Fibroblast of skin of right biceps (primary cell): ENCODE measurements at places on chromosomes 13 and 19.

- DNase-seq, result peak; percentile 19
These were observed 63.1 kb downstream of the DLEU7 start for GRCh38 chr13:50780201-50781015.

DNA sequence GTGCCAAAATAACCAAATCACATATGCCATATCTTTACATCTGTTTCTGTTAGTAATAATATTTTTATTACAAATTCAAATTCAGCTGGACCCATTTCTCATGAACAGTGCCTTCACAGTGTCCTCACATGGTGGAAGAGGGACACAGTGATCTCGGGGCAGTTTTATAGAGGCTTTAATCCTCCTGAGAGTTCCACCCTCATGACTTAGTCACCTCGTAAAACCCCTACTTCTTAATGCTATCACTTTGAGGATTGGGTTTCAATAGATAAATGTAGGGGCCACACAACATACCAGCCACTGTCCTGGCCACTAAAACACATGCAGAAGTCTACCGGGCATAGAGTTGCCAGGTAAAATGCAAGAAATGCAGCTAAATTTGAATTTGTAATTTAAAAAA, 201.5 kb downstream of the MYO16 start:
- no peak for DNase-seq

GRCh38 chr19:459724-460511, 915 bp downstream of the SHC2 start:
- no peak for DNase-seq

GRCh38 chr13:24741791-24742190, 22.2 kb upstream of the RNF17 start:
- no peak for DNase-seq

DNA sequence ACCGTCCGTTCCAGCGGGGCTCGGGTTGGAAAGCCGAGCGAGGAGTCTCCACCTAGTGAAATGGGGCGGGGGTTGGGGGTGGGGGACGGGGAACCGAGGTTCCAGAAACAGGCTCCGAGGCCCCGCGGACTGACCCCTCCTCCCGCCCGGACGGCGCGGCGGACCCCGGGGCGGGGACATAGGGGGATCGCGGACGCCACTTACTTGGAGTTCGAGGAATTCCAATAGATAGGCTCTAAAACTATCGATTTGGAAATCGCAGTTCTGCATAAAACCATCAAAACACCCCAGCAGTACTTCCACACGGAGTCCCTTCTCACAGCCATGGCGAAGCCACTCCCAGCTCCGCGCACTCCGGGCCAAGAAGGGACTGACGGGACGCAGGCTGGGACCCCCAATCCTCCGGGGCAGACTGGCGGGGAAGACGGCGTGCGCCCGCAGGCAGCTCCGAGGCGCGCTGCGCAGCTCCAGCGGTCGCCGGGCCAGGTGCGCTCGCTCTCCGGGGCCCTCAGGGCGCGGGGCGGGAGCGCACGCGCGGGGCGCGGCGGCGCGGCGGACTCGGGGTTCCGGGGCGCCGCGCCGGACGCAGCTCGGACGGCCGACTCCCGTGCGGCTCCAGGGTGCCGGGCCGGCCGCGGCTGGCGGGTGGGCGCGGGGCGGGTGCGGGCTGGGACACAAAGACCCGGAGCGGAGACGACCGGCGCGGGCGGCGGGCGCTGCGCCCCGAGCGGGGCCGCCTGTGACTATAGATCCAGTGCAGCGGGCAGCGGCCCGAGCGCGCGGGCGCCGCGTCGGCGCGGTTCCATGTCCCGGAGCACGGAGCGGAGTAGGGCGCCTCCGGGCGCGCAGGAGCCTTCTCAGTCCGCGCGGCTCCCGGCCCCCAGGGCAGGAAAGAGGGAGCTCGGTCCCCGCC, 567 bp downstream of the EFNB2 start:
- DNase-seq, result no peak

- DNase-seq, result no peak
These were observed 253.6 kb downstream of the MTUS2 start for GRCh38 chr13:29073755-29074154.

- DNase-seq, result no peak
These were observed 22.8 kb upstream of the ZBTB7A start for GRCh38 chr19:4089400-4089908.

DNA sequence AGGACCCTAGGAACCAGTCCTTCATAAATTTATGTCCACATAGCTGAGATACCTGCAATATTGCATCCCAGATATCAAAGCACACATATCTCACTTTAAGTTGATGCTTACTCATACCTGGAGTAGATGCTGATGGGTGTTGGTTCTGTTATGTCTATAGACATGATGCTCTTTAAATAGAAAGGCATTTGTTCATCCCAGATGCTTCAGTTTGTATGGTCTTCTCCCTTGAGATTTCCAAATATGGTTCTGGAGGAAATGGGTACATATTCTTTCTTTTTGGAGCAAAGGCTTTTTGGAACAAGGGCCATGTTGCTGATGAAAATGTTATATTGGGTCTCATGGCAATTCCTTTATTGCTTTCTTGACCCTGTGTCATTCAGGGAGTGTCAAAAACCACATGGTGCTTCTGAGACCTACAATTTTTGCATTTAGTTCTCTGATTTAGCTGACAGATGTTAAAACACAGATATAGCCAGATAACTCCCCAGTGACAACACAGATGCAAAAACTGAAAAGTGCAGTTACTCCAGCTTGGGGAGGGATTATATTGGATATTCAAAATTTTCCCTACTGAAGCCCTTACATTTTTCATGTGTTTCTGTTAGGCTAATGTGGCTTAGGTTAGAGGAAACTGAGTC, 211.4 kb downstream of the KCNRG start:
- DNase-seq, result no peak

DNA sequence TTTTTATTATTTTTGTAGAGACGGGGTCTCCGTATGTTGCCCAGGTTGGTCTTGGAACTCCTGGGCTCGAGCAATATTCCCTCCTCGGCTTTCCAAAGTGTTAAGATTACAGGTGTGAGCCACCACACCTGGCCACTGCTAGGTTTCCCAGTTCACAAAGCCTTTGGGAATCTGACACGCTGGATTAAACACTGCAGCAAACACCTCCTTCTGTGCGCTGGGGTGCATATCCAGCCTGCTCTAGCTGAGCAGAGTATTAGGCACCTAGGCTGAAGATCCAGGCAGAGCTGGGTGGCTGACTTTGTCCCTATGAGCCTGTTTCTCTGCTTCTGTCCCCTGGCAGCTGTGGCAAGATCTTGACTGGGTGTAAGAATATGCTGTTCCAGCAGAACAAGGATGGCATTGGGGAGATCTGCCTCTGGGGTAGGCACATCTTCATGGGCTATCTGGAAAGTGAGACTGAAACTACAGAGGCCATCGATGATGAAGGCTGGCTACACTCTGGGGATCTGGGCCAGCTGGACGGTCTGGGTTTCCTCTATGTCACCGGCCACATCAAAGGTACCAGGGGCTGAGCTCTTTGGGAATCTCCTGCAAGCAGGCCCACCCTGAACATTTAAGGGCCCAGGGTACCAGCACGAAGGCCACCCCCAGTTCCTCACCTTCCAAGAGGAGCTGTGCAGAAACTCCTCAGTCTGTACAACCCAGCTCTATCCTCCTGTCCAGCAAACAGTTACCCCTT, 49.8 kb downstream of the ACSBG2 start:
- no peak for DNase-seq

DNA sequence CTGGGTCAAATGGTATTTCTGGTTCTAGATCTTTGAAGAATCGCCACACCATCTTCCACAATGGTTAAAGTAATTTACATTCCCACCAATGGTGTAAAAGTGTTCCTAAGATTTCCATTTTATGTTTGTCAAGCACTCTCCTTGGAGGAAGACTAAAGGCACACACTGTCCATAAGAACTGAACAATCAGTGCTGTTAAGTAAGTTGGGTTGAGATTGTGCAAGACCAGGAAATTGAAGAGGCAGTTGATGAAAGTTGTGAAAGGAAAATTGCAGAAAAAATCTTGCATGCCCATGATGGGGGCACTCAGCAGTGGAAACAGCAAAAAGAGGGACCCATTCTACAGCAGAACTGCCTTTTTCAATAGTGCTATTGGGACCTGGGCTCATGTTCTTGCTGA, 323.6 kb downstream of the DLEU7 start:
- DNase-seq, result no peak

DNA sequence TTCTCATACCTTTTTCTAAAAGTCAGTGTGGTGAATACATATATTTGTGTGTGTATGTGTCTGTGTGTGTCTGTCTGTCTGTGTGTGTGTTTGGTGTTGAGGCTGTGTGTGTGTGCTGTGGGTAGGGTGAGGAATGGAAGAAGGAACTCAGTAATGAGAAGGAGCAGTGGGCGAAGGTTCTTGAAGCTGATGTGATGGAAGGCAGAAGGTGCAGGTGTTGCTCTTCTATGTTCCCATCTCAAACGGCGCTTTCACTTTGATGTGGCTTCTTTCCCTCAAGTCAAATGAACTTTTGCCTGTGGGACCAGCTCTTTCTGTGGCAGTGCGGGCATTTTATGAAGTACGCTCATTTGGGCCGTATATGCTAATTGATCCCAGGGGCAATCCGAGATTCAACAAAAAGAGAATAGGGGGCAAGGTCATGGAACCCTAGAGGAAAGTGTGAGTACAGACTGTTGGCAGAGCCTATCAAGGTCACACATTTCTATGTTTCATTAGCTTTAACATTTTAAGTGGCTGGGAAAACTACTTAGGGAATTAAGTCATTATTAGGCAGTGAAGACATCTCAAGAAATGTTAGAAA, 15.2 kb downstream of the BIVM start:
- no peak for DNase-seq

DNA sequence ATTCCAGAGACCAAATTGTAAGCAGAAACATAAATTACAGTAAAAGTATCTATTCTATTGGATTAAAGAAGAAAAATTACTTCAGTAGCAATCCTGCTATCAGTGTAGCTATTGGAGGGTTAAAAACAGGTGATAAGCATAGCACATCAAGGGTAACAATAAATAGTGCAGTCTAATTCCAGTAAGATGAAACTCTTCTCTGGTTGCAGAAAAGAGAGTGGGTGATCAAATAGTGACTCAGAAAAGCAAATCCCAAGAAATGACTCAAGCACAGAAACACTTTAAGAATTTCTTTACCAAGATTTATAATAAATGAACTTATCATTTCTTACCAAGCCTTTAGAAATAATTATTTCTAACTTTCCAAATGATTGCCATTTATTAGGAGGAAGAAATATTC, 135.7 kb downstream of the LMO7 start:
- DNase-seq, result peak; percentile 85

GRCh38 chr19:50450369-50451222, 17.9 kb downstream of the MYBPC2 start:
- no peak for DNase-seq

GRCh38 chr13:23516702-23517101, 53.5 kb upstream of the TNFRSF19 start:
- no peak for DNase-seq

DNA sequence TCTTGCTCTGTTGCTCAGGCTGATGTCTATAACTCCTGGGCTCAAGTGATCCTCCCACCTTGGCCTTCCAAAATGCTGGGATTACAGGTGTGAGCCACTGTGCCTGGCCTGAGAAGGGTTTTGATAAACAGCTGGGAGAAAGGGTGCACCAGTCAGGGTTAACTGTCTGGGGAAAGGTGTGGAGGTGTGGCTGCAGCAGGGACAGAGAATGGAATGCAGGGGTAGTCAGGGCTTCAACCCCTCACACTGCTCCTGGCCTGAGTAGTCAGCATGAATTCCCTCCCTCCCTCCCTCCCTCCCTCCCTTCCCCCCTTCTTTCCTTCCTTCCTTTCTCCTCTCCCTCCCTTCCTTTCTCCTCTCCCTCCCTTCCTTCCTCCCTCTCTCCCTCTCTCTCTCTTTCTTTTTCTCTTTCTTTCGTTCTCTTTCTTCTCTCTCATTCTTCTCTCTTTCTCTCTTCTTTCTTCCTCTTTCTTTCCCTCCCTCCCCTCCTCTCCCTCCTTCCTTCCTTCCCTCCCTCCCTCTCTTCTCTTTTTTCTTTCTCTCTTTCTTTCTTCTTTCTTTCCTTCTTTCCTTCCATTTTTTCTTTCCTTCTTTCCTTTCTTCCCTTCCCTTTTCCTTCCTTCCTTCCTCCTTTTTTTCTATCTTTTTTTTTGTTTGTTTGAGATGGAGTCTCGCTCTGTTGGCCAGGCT, 16.0 kb downstream of the MYO1F start:
- no peak for DNase-seq

DNA sequence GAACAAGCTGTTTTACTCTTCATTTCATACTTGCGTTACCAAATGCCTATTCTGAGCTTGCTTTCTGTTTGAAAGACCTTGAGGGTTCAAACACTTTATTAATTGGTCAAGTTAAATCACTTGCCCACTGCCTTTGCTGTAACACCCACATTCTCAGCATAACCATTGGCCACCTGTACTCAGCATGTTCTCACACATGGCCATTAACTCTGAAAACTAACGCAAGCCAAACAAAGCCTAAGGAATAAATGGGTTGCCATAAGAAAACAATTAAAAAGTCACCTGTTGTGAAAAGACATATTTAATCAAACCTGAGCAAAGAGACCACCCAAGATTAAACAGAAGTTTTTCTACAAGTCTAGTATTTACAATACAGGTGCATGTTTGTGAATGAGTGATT, 517.2 kb upstream of the SPRY2 start:
- DNase-seq, result no peak

DNA sequence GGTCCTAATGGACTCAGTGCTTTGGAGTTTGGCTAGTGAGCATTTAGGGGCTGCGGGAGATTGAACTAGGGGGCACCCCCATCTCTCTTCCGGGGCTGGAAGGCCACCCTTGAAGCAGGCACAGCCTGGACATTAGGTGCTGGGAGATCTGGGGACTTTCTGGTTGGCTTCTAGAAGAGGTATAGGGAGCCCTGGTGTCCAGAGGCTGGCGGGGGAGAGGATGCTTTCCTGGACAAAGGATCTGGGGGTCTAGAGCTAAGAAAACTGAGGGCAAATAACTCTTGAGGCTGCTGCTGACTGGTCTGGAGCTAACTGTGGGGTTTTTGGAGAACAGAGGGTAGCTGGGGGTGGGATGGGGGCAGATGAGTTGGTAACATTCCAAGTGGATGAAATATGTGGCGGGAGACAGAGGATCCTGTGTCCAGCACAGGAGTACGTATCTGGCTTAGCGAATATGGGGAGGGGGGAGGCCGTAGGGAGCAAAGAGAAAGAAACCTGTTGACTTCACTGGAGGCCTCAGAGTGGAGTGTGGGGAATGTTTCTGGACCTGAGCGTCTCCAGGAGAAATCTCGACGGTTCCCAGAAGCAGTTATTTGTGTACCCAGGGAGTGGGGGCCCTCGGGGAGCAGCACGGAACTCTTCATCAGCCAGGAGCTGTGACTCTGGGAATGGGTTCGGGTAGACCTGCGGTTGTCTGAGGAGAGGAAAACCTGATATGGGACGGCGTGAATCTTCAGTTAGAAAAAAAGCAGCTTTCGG, 1.4 kb downstream of the HNRNPUL1 start:
- DNase-seq, result peak; percentile 26

DNA sequence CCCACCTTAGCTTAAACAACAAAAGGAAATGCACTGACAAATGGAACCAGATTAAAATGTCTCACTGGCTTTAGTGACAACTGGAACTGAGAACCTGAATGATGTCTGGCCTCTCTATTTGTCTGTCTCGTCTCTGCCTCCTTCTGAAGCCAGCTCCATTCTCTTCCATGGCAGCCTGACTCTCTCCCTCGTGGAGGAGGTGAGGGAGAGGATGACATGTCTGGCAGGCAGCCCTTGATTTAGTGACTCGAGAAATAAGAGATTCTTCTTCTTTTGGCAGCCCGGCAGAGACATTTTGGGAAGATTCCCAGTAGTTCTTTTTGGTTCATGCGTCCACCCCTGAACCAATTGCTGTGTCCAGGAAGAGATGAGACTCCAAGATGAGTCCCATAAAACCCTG, 131.7 kb downstream of the KLF5 start:
- DNase-seq, result peak; percentile 32

GRCh38 chr13:46738766-46739165, 58.2 kb downstream of the ESD start:
- DNase-seq, result no peak

GRCh38 chr13:60146471-60146870, 17.3 kb downstream of the DIAPH3 start:
- DNase-seq, result peak; percentile 23
